ENCODE measurements at places on chromosomes 16 and 17.

DNA sequence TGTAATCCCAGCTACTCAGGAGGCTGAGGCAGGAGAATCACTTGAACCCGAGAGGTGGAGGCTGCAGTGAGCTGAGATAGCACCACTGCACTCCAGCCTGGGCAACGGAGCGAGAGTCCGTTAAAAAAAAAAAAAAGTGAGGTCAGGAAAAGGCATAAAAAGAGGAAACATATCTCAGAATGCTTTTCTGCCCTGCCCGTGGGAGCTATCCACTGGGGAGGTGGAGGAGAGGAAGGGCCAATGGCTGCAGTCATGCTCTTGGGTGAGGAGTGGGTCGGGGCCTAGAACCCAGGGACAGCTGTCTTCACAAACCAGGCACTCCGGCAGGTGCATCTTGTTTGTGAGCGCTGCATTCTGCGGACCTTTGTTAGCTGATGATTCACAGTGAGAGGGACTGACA, 60.0 kb upstream of the CDC42EP4 start:
- no peak for DNase-seq

GRCh38 chr17:72258711-72259110, 137.9 kb downstream of the SOX9 start:
- DNase-seq: no peak

GRCh38 chr17:17200311-17200710, 5.8 kb downstream of the PLD6 start:
- DNase-seq: no peak

- no peak for DNase-seq
Measured at GRCh38 chr17:36848008-36848902, 89.0 kb upstream of the LHX1 start.

DNA sequence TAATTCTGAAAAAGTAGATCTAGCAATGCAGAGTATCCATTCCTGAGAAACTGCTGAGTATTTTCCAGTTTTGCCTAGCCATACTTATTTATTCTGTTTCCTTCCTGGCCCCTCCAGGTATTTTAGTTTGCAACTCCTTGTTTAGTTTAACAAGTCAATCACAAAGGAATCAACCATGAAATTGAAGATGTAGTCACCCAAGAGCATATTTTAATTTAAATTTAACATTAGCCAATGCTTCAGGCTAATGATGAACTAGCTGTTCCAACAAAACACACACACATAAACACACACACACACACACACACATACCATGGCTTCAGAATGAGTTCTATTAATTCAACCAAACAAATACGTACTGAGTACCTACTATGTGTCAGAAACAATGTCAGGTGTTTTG, 332.8 kb upstream of the ERCC4 start:
- DNase-seq: no peak

GRCh38 chr17:40110026-40110845, 9.8 kb upstream of the NR1D1 start:
- no peak for DNase-seq

GRCh38 chr17:40452216-40452787, 9.1 kb downstream of the IGFBP4 start:
- no peak for DNase-seq

- no peak for DNase-seq
Measured at GRCh38 chr17:82683534-82683933, 15.0 kb downstream of the RAB40B start.

GRCh38 chr16:49629851-49630250, 226.1 kb downstream of the ZNF423 start:
- no peak for DNase-seq

- DNase-seq: no peak
Measured at GRCh38 chr17:49114703-49115102, 17.9 kb upstream of the B4GALNT2 start.

Data from CD14-positive monocyte (primary cell).